ENCODE measurements at places on chromosomes 16 and 17. TPM values are rescaled to one million over a fixed set of nuclear protein-coding genes. Genes with fewer than 3 reads are reported as not detected.

FOXN1 gene
- total RNA-seq: not detected

PRSS27 gene
- total RNA-seq: 2.9 TPM

LCAT gene
- 15.0 TPM for total RNA-seq

TMEM238L gene
- not detected for total RNA-seq

EPX gene
- not detected for total RNA-seq

TMEM100 gene
- total RNA-seq: not detected

CCL17 gene
- total RNA-seq: 0.65 TPM

PRAC1 gene
- not detected for total RNA-seq

TRPV3 gene
- 3.5 TPM for total RNA-seq

DNA sequence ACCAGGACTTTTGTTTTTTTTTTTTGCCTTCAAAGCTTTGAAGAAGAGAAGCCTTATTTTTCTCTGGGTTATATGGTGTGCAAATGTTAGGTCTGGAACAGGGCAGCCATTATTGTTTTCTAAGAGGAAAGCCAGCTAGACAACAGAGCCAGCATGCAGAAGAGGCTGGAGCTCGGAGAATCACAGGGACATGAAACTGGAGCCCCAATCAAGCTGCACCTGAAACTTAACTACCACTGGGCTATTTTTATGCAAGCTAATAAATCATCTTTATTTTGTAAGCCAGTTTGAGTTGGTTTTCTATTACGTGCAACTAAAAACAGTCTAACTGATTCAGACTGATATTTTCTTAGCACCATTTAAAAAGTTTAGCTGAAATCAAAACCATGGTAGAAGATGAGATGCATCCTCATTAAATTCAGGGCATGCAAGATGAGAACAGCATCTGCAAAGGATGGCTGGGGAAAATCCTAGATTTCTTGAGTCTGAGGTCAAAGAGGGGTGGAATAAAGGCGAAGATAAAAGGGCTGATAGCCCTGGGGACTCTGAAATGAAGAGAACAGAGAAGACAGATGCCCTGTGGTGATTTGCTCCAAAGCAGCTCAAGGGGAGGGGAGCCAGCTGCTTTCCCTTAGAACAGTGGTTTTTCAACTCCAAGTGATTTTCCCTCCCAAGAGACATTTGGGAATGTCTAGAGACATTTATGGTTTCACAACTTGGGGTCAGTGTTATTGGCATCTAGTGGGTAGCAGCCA, 177.1 kb upstream of the WSCD1 start:
- ATAC-seq: no peak

GRCh38 chr16:67364600-67365235, 28.6 kb downstream of the TPPP3 start:
- no peak for ATAC-seq

GRCh38 chr16:89921702-89922476, 1.3 kb upstream of the TUBB3 start:
- ATAC-seq: no peak

GRCh38 chr16:82301146-82301755, 131.2 kb upstream of the MPHOSPH6 start:
- peak; percentile 32 for ATAC-seq

- no peak for ATAC-seq
Measured at GRCh38 chr17:705011-705410, 9.6 kb downstream of the VPS53 start.

DNA sequence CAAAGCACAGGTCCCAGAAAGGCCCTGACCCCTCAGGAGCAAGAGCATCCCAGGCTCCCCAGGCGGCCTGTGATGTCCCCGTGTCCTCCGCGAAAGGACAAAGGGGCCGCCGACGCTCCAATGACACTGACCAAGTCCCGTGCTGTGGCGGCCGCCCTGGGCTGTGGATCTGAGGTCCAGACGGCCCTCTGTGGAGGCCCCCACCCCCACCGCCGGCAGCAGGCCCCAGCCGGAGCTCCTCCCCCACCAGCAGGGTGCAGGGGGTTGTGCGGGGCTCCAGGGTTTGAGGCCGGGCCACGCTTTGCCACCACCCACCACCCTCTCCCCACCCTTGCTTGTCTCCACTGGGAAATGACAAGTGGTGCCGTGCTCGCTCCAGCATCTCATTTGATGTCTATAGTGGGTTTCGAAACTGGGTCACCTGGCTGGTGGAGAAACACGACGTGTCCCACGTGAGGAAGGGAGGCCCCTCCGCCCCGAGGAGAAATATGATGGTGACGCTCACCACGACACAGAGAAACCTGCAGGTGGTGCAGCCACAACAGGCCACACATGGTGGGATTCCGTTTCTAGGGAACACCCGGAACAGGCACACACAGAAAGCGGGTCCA, 31.2 kb upstream of the ZNF469 start:
- no peak for ATAC-seq

DNA sequence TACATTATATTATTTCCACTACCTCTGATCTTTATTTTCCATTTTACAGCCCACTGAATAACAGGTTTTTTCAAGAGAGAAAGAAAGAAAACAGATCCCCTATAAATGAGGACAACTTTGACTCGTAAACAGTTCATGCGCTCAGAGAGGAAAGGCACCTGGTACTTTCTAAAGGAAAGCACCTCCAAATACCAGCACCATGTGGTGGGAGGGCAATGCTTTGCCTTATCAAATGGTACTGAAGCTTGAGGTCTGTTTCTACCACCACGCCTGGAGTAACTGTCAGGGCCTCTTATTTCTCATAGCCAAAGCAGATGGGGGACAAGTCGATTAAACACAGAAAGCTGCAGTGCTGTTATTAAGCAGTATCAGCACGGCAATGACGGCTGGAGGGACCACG, 510.3 kb upstream of the ZFHX3 start:
- ATAC-seq: no peak

GRCh38 chr17:56440419-56440818, 153.1 kb upstream of the NOG start:
- ATAC-seq: no peak

DNA sequence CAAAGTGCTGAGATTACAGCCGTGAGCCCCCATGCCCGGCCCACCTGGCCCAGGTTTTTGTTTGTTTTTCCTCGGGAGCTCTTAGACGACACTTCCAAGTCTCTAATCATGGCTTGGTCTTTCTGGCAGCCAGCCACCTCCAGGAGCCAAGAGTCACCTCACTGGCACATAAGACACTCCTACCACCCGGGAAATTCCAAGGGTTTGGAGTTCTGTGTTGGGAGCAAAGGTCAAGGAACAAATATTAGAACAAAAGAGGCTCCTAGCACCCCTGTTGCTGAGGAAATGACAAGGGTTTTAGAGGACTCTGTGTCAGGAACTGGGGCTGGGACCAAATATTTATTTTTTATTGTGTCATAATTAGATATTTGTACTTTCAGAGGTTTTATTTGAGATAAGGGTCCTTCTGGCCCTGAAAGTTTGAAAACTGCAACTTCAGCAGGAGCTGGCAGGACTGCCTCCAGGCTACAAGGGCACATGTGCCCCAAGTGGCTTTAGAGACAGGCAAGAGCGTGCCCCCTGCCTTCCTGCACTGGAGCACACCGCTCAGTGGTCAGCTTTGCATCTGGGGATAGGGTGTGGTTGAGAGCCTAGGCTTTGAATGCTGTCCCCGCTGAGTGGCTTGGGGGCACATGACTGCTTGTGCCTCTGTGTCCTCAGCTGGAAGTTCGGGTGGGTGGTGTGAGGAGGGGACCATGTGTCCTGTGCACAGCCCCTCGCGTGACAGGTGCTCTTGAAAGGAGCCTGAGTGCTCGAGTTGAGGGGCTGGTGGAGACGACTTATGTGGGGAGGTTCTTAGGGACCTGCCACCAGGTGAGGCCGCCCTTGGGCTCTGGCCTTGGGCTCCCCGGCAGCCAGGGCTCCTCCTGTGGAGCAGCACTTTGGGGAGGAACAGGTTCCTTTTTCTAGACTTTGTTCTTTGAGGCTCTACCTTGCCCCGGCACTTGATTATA, 29.7 kb downstream of the MGRN1 start:
- ATAC-seq: no peak

DNA sequence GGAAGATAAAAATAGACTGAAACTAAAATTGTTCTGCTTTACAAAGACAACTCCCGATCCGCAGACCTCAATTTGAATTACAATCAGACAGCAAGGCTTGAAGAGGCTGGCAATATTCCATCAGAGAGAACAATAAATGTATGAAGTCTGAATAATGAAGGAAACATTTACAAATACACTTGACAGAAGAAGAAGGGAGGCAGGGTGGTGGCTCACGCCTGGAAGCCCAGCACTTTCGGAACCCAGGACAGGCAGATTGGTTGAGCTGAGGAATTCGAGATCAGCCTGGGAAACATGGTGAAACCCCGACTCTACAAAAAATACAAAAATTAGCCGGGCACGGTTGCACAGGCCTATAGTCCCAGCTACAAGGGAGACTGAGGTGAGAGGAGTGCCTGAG, 14.6 kb downstream of the ODF4 start:
- no peak for ATAC-seq

GRCh38 chr16:67388591-67388990, 4.7 kb downstream of the TPPP3 start:
- ATAC-seq: no peak

DNA sequence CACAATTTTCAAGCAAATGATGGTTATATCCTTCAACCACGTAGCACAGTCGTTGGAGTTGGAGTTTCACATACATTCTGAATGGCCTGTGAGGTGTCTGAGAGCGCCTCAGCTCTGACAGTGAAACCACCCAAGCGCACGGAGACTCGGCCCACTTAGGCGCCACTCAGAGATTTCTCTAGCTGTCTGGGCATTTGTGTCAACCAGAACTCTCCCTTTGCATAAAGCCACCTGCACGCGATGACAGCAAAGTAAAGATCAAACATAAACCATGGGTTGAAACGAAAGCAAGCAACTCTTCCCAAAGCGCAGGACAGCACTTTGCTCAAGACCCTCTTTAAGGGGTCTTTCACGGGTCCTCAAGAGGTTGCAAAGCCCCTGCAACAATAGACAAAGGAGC, 533 bp downstream of the SLC6A4 start:
- ATAC-seq: peak; percentile 39

- ATAC-seq: no peak
Measured at GRCh38 chr17:7352503-7352889, 534 bp downstream of the KCTD11 start.

DNA sequence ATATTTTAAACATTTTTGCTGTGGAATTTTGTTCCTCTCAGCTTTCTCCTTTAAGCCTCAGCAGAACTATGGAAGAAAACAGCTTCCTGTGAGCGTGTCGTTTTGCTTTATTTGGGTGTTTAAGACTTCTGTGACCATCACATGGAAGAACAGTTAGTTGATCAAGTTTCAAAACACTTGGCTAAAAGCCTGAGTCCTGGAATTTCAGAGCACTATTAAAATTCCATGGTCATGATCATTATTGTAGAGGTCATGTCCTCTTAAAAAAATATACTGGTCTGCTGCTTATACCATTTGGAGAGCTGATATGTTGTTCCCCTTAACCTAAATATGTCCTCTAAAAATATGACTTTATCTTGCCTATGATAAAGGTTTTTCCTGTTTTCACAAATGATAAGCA, 12.6 kb upstream of the CDR2 start:
- ATAC-seq: no peak

DNA sequence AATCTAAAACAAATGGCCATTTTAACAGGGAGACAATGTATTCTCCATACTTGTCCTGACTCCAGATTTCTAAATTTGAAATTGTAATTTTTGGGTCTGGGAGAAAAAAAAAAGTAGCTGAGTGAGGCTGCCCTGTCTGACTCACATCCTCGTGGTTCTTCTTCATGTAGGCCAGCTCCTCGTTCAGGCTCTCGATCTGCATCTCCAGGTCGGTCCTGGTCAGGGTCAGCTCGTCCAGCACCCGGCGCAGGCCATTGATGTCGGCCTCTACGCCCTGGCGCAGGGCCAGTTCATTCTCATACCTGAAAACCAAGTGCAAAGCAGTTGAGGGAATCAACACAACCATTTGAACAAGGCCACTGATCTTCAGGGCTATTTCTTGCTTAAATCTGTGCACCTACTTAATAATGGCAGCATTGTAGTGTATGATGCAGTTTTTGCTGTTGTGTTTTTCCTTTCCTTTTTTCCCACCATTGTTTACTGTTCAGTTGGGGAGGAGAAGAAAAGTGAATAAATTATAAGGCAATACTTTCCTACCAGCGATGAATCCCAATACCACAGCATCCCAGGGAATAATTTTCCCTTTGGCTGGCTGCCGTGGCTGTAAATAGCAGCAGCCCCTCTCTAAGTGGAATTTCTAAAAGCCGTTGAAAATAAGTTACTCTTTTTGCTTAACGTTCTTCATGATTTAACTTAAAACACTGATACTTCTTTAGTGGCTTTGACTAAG, 2.2 kb downstream of the KRT12 start:
- ATAC-seq: no peak

DNA sequence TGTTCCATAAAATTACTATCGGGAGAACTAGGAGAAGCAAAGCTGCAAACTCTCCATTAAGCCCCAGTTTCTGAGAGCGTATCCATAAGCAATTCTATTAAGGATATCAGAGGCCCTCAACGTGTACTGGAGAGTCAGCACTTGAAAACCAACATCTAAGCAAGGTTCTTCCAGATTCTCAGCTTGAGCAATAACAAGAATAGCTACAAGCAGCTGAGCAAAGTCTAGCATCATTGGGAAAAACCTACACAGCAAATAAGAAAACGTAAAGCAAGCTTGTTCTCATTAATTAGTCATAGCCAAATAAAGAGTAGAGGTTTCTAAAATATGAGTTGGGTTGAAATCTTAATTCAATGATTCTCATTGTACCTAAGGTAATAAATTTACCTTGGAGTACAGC, 26.9 kb upstream of the COX10 start:
- peak; percentile 94 for ATAC-seq

DNA sequence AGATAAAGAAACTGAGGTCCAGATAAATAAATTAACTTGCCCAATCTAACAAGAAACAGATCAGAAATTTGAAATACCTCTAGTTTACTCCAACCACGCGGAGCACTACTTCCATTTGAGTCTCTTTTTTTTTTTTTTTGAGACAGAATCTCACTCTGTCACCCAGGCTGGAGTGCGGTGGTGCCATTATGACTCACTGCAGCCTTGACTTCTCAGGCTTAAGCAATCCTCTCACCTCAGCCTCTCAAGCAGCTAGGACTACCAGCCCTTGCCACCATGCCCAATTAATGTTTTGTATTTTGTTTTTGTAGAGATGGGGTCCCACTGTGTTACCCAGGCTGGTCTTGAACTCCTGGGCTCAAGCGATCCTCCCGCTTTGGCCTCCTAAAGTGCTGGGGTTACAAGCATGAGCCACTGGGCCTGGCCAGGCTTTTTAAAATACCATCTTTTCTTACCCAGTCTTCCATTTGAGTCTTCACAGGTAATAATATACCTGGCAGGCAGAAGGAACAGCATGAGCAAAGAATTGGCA, 3.3 kb upstream of the NACA2 start:
- no peak for ATAC-seq
